ENCODE measurements at places on chromosomes 4 and X. TPM values are rescaled to one million over a fixed set of nuclear protein-coding genes. Genes with fewer than 3 reads are reported as not detected.

DNA sequence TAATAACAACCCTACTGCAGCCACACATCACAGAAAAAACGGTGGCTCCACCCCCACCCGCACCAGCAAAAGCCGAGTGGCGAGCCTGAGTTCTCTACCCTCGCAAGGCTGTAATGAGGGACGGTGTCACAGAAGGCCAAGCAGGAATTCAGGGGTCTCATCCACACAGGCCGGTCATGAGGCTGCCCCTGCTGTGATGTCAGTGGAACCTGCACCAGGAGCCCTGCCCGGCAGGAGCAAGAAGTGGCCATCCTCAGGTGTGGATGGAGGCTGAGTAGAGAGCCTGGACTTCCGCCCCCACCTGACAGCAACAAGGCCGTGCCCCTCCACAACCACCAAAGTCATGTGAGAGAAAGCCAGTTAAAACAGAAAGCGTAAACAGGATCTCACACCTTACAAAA is 20.6 kb downstream of the LYAR start:
- DNase-seq = no peak
- no peak overlapping the region for H3K4me3 ChIP-seq
- no peaks in the 10 kb centered on the region for H3K36me3 ChIP-seq
- H3K4me1 ChIP-seq = no peaks in the 10 kb centered on the region
- H3K27ac ChIP-seq = no peak overlapping the region
- no peaks in the 10 kb centered on the region for H3K27me3 ChIP-seq

- H3K4me1 ChIP-seq = no peaks in the 10 kb centered on the region
- H3K27ac ChIP-seq = no peak overlapping the region
- H3K4me3 ChIP-seq = no peak overlapping the region
Observed at GRCh38 chr4:70940134-70940533, 38.0 kb downstream of the MOB1B start.

GRCh38 chr4:85793233-85793585 is 318.3 kb downstream of the ARHGAP24 start:
- no peak overlapping the region for H3K27ac ChIP-seq
- no peak overlapping the region for H3K4me3 ChIP-seq
- H3K36me3 ChIP-seq = no peaks in the 10 kb centered on the region
- H3K27me3 ChIP-seq = no peaks in the 10 kb centered on the region
- H3K4me1 ChIP-seq = peaks cover 27% of the 10 kb centered on the region
- no peak for DNase-seq

DNA sequence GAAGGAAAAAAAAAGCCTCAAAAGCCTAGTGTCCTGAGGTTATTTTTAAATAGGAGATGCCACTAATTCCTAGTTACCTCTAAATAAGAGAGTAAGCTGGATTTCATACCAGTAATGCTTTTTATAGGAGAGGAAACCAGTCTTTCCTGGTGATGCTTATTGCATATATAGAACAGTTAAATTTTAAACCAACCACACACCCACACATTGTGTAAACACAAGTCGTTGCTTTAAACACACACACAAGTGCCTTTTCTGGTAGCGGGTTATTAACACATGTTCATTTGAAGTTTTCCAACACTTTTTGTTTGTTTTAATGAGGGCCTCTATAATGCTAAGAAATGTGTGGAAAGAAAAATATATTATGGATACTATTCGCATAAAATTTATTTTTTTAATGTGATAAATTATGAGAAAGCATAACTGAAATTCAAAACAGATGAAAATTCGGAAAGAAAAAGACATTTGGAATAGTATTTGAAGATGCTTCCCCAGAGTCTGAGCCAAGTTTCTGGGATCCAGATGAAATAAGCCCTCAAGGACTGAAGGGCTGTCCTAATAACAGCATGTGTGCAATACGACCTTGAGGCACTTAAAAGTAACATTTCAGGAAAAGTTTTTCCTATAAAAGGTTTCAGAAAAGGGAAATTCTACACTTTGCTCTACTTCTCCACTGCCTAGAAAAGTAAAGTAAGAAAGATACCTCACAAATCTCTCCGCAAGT is 2.0 kb downstream of the ANTXR2 start:
- no peaks in the 10 kb centered on the region for H3K36me3 ChIP-seq
- H3K27me3 ChIP-seq = no peaks in the 10 kb centered on the region
- H3K4me3 ChIP-seq = peak overlapping the region; percentile 89
- H3K27ac ChIP-seq = peak overlapping the region; percentile 94
- no peak for DNase-seq
- peaks cover 40% of the 10 kb centered on the region for H3K4me1 ChIP-seq

The MAPK10 gene
- 123 TPM for total RNA-seq

The PCYT1B gene
- total RNA-seq = not detected

The MAMLD1 gene
- total RNA-seq = 3.2 TPM
